ENCODE measurements at places on chromosomes 1 and 21. TPM values are rescaled to one million over a fixed set of nuclear protein-coding genes. Genes with fewer than 3 reads are reported as not detected.

The GJA5 gene
- 3.0 TPM for total RNA-seq

The VWA5B1 gene
- not detected for total RNA-seq

The ADAMTSL4 gene
- 14.4 TPM for total RNA-seq

The GREM2 gene
- total RNA-seq, result not detected

The IGSF21 gene
- not detected for total RNA-seq

The IFNLR1 gene
- total RNA-seq, result 3.4 TPM

The RGS2 gene
- total RNA-seq, result 36.7 TPM

The SERPINC1 gene
- total RNA-seq, result not detected

The CLDN17 gene
- 0.56 TPM for total RNA-seq

The SPEN gene
- total RNA-seq, result 14.4 TPM

The TP73 gene
- total RNA-seq, result 9.5 TPM

The TRIM67 gene
- not detected for total RNA-seq

The EIF3I gene
- total RNA-seq, result 383 TPM

The AADACL4 gene
- not detected for total RNA-seq

The ERO1B gene
- total RNA-seq, result 3.5 TPM

The CDCA8 gene
- 22.4 TPM for total RNA-seq

The WDR3 gene
- 16.1 TPM for total RNA-seq

The CTBS gene
- 8.4 TPM for total RNA-seq

The CSRP1 gene
- total RNA-seq, result 381 TPM

The SYNC gene
- total RNA-seq, result 6.7 TPM

The PRUNE1 gene
- total RNA-seq, result 17.1 TPM

The DESI2 gene
- 25.0 TPM for total RNA-seq

The OR10Z1 gene
- total RNA-seq, result not detected

The GJA8 gene
- total RNA-seq, result not detected

The SEC16B gene
- total RNA-seq, result 0.42 TPM

The CRNN gene
- 5.2 TPM for total RNA-seq

The RIMKLA gene
- not detected for total RNA-seq

The NTMT2 gene
- total RNA-seq, result not detected

The SLC44A5 gene
- total RNA-seq, result 0.07 TPM

Data from airway epithelial cell (primary cell).